ENCODE measurements at places on chromosomes 12 and 14. TPM values are rescaled to one million over a fixed set of nuclear protein-coding genes. Genes with fewer than 3 reads are reported as not detected.

COA8 gene
- 37.2 TPM for total RNA-seq

DPF3 gene
- total RNA-seq = 1.3 TPM

PRH1 gene
- total RNA-seq = 17.4 TPM

MFAP5 gene
- not detected for total RNA-seq

DNA sequence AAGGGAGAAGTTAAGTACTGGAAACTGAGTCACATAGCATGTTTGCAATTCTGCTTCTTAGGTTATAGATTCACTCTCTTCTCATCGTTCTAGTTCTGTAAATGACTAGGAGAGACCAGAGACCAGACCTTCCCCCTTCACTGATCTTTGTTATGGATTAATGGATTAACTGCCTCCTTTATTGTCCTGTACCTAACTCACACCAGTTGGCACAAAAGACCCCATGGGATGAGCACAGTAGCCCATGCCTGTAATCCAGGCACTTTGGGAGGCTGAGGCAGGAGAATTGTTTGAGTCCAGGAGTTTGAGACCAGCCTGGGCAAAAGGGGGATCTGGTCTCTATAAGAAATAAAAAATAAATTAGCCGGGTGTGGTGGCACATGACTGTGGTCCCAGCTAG lies 20.8 kb downstream of the BCAT1 start:
- no peak overlapping the region for H3K27ac ChIP-seq
- H3K27me3 ChIP-seq = no peaks in the 10 kb centered on the region
- H3K36me3 ChIP-seq = peaks cover 33% of the 10 kb centered on the region
- H3K4me1 ChIP-seq = peaks cover 23% of the 10 kb centered on the region

DNA sequence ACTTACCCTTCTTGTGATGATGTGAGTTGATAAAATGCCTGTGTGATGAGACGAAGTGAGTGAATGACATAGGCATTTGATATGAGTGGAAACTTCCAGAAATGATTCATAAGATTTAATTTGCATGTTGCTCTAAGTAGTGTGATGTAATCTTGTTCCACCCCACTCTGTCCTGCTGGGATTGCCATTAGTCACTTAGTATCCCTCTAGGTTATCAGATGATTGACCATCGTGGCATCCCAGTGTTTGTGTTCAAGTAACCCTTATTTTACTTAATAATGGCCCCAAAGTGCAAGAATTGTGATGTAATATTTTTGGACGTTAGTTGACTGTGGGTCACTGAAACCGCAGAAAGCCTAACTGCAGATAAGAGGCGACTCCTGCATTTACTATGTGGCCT lies 214.4 kb upstream of the DIO2 start:
- no peak overlapping the region for H3K4me3 ChIP-seq
- no peaks in the 10 kb centered on the region for H3K4me1 ChIP-seq
- no peak overlapping the region for H3K27ac ChIP-seq
- DNase-seq = no peak
- no peaks in the 10 kb centered on the region for H3K27me3 ChIP-seq

GRCh38 chr12:101877806-101878242 lies 444 bp downstream of the DRAM1 start:
- no peaks in the 10 kb centered on the region for H3K36me3 ChIP-seq
- peak; percentile 1 for DNase-seq
- peak overlapping the region; percentile 57 for H3K27ac ChIP-seq
- peaks cover 7% of the 10 kb centered on the region for H3K4me1 ChIP-seq

DNA sequence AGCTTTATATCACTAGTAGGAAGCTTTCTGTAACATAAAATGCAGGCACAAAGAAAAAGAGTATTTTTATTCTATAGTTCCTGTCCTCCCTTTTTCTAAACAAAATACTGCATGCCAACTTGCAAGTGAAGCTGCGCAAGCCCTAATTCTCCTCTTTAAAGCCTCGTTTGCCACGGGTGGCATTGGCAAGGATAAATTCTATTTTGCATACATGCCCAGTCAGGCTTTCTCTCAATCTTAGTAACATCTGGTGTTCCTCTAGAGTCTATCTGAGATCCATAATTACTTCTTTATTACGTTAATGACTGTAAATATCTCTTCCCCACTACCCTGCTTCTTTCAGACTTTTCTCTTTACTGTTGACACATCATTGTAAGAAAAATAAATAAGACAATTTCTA lies 97.1 kb upstream of the DAAM1 start:
- no peak overlapping the region for H3K27ac ChIP-seq
- no peaks in the 10 kb centered on the region for H3K4me1 ChIP-seq
- no peak for DNase-seq
- no peaks in the 10 kb centered on the region for H3K36me3 ChIP-seq

DNA sequence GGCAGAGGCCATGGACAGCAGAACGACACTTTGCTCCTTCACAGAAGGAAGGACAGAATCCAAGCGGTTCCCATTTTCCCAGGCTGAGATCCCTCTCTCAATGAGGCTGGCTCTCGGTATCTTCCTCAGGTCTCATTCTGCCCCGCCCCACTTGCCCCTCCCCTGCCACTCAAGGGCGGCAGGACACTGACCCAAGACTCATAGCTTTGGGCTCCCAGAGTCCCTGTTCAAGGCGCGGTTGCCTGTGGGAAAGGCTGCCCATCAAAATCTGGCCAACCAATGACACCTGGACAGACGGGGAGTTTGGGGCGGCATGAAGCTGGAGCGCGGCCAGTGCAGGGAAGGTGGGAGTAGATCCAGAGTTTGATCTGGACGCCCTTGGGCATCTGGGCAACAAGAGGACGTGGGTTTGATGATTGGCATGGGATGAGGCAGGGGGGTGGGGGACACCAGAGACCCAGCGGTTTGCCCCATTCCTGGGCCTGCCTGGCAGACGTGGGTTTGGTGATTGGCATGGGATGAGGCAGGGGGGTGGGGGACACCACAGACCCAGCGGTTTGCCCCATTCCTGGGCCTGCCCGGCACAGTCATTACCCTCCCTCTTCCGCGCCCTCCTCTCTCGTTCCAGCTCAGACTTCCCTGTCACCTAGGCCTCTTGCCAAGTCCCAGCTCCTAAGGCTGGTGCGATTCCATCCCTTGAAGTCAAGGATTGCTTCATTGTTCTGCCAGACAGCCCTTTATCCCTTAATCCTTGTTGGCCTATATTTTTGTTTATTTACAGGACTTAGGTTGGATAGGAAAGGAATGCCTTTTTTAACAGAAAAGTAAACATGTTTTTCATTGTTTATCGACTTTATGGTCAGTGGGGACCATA lies 92.1 kb downstream of the NINJ2 start:
- H3K27ac ChIP-seq = peak overlapping the region; percentile 75
- H3K4me1 ChIP-seq = peaks cover 31% of the 10 kb centered on the region
- no peaks in the 10 kb centered on the region for H3K36me3 ChIP-seq

DNA sequence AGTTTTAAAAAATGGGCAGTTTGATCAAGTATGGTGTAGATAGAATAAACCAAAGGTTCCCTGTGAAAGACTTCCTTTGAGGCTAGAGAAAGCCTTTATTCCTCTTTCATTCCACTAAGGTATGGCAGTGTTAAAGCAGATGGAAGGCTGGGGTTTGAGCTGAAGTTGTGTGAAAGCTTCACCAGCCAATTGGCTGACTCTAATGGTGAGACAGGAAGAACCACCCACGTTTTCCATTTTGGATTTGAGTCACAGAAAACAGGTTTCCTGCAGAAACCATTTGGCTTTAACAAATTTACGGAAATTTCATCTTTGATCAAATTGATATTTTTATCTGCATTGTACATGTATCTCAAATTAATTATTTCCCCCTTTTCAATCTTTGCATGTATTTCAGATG lies 455.0 kb downstream of the PCNX1 start:
- peaks cover 20% of the 10 kb centered on the region for H3K4me1 ChIP-seq
- no peaks in the 10 kb centered on the region for H3K27me3 ChIP-seq
- no peak overlapping the region for H3K4me3 ChIP-seq
- no peak for DNase-seq
- no peak overlapping the region for H3K27ac ChIP-seq
- H3K36me3 ChIP-seq = peaks cover 2% of the 10 kb centered on the region

GRCh38 chr14:49892636-49893308 lies at the start of gene ARF6:
ARF6 (plus strand) TSS chr14:49893082; CDS start chr14:49893737, 655 bp downstream.
- DNase-seq = peak; percentile 96
- peak within 1 kb of the TSS; percentile 97 for H3K4me3 ChIP-seq
- H3K27me3 ChIP-seq = no peaks in the 10 kb centered on the region
- H3K27ac ChIP-seq = peak within 1 kb of the TSS; percentile 99
- peaks cover 15% of the 10 kb centered on the region for H3K36me3 ChIP-seq

- H3K4me3 ChIP-seq = no peak overlapping the region
- no peaks in the 10 kb centered on the region for H3K27me3 ChIP-seq
- H3K4me1 ChIP-seq = peaks cover 5% of the 10 kb centered on the region
- DNase-seq = no peak
- no peak overlapping the region for H3K27ac ChIP-seq
Measured at GRCh38 chr12:113879658-113880057, 86.5 kb downstream of the RBM19 start.

DNA sequence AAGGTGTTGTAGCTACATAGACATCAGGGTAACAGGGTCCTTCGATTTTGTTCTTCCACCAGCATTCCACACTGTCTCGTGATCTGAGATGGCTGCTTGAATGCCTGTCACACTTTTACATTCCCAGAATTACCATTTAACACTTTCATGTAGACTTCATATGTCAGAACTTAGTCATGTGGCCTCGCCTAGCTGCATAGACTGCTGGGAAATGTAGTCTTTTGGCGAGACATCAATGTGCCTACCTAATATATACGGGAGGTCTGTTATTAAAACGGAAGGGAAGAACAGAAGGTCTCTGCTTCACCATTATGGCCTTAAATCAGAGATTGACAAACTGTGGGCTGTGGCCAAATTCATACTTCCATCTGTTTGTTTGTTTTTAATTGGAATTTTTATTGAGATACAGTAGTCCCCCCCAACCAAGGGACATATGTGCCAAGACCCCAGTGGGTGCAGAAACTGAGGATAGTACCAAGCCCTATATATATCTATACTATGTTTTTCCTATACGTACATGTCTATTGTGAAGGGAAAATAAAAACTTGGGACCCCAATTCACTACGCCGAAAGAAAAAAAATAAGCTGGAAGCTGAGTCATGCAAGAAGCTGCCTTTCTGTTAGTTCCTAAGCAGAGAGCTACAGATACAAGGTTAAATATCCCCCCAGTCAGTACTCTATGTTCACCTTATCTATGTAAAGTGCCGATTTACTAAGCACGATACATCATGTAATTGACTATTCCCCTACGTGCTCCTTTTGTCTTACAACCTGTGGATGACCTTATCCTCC lies 11.3 kb upstream of the HRK start:
- H3K4me3 ChIP-seq = no peak overlapping the region
- DNase-seq = no peak
- peaks cover 29% of the 10 kb centered on the region for H3K27me3 ChIP-seq
- no peaks in the 10 kb centered on the region for H3K4me1 ChIP-seq

DNA sequence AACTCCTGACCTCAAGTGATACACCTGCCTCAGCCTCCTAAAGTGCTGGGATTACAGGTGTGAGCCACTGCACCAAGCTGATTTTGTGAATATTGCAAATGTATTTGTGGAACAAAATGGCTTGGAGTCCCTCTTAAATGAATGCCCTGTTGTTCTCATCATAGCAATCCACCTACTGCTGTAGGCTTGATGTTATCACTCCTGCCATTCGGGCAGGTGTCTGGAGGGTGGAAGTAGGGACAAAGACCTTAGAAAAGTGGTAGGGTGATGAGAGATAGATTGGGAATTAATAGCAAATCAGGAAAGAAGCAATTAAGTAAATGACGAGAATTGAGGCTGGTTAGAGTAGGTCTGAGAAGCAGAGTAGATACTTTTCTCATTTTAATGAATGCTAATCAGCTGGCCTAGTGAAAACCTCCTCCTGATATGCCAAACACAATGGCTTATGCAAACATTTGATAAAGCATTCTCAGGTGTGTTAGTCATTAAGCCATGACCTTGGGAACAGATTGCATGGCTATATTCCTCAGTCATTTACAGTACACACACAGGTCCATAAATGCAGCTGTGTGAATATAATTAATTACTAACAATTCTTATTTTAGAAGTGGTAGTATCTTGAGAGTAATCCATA lies 60.5 kb upstream of the USP44 start:
- H3K4me1 ChIP-seq = peaks cover 11% of the 10 kb centered on the region
- H3K27me3 ChIP-seq = no peaks in the 10 kb centered on the region
- H3K27ac ChIP-seq = no peak overlapping the region
- no peak overlapping the region for H3K4me3 ChIP-seq
- H3K36me3 ChIP-seq = no peaks in the 10 kb centered on the region
